ENCODE measurements at places on chromosomes 2 and 18.

GRCh38 chr2:61952288-61952687 is 46.8 kb downstream of the COMMD1 start:
- DNase-seq, result no peak

DNA sequence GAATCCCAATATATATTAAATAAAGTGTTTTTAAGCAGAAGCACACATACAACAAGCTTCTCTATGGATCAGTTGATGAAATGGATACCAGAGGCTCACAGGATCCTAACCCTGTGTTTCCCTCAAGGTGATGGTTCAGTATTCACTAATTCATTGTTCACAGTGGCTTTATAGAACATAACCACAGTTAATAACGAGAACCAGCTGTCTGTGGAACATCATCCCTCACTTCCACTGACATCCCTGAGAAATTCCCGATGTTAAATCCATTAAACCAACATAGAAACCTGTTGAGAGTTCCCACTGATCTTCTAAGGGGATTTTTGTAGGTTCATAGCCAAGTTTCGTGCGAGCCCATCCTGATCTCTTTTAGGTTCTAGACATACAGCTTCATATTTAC is 29.0 kb downstream of the CCDC195 start:
- no peak for DNase-seq

GRCh38 chr2:89848763-89849368 is 1157.4 kb downstream of the RPIA start:
- DNase-seq, result no peak

DNA sequence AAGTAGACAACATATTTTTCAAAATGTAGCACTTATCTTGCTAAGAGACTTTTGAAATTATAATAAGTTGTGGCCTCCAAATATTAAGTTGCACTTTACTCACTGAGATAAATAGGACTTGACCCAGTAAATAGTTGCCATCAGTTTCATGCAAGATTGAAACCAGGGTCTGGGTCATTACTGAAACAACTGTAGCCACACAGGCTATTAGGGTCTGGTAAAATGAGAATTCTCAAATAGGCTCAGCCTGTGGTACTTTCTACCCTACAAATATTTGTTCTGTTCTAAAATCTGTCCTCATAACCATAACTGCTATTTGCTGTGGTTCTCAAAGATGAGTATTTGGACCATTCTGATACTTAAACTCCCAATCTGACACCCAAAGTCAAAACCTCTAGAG is 115.4 kb upstream of the STK17B start:
- DNase-seq, result no peak

DNA sequence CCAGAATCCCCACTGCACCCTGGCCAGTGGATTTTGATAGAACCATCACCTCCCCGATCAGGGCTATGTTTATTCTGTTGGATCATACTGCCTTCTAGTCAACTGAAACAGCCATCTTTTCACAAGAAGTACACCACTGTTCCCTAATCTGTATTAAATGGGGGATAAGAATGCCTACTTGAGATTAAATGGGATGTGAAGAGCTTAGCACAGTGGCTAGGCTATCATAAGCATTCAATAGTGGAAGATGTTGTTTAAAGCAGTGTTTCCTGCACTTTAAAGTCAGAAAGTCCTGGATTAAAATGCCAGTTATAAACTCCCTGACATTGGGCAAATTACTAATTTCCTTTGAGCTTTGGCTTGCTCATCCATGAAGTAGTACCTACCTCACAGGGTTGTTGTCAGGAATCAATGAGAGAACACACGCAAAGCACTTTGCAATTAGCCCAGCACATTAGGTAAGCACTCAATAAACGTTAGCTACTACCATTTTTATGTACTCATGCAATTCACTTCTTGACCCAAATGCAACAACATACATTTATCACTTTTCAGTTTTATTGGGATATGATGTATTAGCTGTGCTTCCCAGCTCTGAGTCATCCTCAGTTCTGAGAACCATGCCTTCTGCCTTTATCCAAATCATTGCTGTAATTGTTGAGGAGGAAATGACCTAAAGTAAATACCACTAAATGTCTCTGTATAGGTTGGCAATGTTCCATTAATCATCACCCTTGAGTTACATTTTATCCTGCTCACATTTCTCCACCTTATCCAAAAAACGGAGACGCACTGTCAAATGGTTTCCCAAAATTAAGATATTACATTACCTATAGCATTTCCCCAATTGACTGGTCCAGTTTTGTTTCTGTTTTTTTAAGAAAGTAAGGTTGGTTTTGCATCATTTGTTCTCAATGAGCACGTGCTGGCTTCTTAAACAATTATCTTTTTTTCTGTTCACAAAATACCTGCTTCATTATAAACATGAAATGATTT is 2.1 kb downstream of the TMEM247 start:
- peak; percentile 36 for DNase-seq

- no peak for DNase-seq
Observed at GRCh38 chr2:222637067-222637466, 18.8 kb downstream of the FARSB start.

DNA sequence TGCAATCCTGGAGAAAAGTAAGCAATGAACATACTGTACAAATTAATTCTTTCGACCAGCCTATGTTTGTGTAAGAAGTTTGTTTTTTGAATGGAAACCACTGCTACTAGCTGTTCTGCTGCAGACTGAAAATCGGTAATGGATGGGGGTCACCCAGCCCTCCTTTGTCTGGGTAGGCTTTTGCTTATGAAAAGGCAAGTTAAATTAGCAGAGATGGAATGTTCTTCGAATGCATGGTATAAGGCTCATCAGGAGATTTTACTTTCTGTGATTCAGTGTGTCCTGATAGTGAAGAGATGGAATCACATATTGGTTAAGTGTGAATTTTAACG is 53.8 kb downstream of the EEF1B2 start:
- no peak for DNase-seq

DNA sequence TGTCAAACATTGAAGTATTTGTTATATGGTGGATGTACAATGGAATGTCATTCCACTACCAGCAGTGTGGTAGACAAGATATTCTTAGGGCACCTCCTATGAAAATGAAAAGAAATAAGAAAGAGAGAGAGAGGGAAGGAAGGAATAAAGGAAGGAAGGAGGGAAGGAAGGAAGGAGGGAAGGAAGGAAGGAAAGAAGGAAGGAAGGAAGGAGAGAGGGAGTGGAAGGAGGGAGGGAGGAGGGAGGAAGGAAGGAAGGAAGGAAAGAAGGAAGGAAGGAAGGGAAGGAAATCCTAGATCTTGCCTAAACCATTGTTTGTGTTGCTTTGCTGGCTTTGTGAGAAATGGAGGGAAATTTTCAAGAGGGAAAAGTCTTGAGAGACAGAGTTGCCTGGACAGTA is 50.1 kb upstream of the TCF7L1 start:
- DNase-seq, result no peak

- peak; percentile 18 for DNase-seq
Observed at GRCh38 chr2:167509586-167509985, 621.3 kb downstream of the XIRP2 start.

- no peak for DNase-seq
Observed at GRCh38 chr18:77366067-77366719, 116.5 kb downstream of the GALR1 start.

DNA sequence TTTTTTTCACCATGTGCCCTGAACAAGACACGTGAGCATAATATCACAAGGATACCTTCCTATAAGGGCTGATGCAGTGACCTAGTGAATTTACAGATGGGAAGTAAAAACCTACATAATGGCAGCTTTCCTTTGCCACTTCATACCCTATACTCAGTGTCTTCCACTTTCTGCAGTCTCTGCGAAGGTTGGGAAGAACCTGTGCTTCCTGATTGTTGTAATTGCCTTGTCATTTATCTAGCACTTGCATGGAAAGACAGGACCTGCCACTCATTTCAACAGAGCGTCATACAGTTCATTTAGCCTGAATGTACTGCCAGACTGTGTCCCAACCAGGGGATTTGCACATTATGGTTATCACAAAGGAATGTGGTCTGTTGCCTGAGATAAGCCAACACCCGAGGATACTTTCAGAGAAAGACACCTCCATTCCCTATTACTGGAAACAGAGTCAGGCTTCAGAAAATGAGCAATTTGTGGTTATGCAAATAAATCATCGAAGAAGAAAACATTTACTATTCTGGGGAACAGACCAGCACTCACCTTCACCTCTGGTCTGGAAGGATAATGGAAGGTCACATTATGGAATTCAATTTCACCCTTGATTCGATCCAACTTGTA is 55.0 kb downstream of the ABCB11 start:
- no peak for DNase-seq

GRCh38 chr2:120999377-121000097 is 263.9 kb downstream of the GLI2 start:
- no peak for DNase-seq

DNA sequence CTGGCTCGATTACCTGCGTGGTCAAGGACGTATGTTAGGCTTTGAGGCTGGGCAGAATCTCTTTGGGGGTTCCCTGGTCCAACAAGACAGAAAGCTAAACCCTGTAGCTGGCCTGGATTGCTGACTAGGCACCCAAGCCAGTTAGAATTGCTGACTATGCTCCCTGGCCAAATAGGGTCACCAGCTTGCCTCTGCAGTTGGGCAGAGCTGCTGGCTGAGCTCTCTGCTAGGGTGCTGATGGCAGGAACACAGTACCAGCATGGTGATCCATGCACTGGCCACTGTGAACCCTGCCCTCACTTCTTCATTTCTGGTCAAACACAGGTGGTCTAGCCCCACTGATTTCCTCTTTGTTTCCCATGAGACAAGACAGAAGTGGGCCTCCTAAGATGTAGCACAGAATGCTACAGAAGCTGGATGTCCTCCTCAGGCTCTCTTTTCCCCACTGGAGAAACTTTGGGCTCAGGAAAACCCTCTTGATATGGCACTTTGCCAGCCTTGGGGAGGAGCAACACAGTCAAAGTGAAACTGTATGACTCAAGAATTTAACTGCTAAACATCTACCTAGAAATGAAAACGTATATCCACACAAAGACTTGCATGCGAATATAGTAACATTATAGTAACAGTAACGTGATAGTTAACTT is 20.8 kb downstream of the SP140L start:
- DNase-seq, result no peak

GRCh38 chr18:7259475-7259874 is 28.6 kb downstream of the LRRC30 start:
- no peak for DNase-seq

DNA sequence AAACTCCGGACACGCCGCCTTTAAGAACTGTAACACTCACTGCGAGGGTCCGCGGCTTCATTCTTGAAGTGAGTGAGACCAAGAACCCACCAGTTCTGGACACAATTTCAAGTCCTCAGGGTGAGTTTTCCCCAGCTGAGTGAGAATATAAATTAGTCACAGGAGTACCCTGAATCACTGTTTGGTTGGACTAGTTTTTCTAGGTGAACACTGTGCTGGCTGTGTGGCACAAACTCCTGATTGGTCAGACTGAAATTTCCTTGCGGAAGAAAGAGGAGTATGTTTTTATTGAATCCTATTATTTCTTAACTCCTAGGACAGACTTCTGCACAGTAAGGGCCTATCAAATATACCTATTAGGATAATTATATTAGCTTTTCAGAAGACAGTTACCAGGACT is 288.1 kb upstream of the UBE2E3 start:
- DNase-seq, result no peak

DNA sequence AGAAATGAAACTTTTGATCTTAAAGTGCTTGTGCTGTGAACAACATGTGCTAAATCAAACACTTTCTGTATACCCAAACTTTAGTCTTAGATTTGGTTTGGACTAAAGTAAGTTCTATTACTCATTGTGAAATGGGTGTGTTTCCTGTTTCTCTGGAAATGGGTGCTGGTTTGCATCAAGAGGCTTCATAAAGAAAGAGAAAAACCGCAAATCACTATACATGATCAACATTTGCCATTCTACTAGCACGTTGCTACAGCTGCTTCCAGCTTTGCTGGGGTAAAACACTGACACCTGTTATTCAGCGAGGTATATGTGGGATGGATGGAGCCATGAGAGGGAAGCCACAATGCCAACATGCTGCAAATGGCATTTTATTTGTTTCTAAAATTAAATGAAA is 547.0 kb upstream of the ACVR2A start:
- DNase-seq, result no peak

DNA sequence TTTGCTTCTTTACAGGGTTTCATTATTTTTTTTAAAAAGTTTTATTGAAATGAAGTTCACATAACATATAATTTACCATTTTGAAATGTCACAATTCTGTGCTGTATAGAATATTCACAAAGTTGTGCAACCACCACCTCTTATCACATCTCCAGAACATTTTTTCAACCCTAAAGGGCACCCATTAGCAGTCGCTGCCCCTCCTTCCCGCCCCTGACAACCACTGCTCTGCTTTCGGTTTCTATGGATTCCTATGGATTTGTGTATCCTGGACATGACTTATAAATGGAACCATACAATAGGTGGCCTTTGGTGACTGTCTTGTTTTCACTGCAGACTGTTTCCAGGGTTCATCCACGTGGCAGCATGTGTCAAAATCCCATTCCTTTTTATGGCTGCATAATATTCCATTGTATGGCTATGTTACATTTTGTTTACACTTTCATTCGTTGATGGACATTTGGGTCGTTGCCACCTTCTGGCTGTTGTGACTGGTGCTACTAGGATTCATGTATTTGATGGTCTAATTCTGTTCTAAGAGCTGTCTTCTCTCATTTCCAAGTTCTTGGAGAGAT is 52.6 kb downstream of the SH3BP4 start:
- no peak for DNase-seq

DNA sequence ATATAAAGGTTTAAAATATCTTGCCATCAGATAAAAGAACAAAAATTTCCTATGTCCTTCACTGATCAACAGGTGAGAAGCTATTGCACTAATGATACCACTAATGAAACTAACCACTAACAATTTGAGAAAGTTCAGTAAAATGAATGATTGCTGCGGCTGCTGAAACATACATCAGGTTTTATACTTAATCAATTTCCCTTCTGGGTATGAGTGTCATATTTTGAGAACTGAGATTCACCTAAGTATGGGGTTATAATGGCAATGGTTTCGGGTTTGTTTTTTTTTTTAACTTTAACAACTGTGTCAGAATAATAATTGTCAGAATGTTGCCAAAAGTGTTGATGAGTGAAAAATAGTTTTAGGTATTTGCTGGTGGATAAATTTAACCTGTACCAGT is 151.3 kb upstream of the SLC39A10 start:
- no peak for DNase-seq

- DNase-seq, result peak; percentile 40
Observed at GRCh38 chr2:174263997-174264396, 15.7 kb upstream of the OLA1 start.

- no peak for DNase-seq
Observed at GRCh38 chr2:239942090-239942489, 83.1 kb downstream of the NDUFA10 start.

GRCh38 chr2:1169291-1169949 is 218.8 kb downstream of the SNTG2 start:
- DNase-seq, result no peak

- DNase-seq, result no peak
Observed at GRCh38 chr2:127275789-127276188, 18.2 kb downstream of the ERCC3 start.

- no peak for DNase-seq
Observed at GRCh38 chr2:188293601-188294351, 2.1 kb downstream of the GULP1 start.

DNA sequence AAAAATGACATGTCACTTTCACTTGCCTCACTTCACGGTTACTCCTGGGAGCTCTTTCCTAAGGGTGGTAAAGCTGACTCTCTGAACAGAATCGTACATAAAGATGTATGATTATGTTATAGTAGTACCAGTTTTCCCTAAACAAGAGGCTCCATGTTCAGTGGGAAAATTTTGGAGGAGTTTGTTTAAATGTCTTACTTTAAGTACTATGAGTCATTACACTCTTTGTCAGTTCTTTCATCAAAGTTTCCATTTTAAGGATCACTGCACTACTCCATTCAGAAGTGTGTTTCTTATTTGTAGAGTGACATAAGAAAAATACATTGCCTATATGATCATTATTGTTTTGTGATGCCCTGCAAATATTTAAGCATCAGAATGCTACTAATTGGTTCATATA is 121.1 kb upstream of the FIGN start:
- DNase-seq, result no peak

All from H54 (cell line).